Activated CD8-positive, alpha-beta memory T cell treated with anti-CD3 and anti-CD28 coated beads, Interleukin-2, amount 50 U/mL, for 4 hours (primary cell): ENCODE measurements at places on chromosomes 11 and 22.

DNA sequence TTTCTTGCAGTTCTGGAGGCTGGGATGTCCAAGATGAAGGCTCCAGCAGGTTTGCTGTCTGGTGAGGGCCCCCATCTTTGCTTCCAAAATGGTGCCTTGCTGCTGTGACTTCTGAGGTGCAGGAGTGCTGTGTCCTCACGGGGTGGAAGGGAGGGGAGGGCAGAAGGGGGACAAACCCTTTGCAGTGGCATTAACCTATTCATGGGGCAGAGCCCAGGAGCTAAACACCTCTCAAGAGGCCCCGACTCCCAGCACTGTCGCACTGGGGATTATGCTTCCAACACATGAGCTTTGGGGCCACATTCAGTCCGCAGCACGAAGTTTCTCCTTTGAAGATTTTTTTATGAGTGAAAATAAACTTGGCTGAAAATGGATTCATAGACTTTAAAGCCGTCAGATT lies 25.5 kb upstream of the OSBPL5 start:
- DNase-seq: no peak

DNA sequence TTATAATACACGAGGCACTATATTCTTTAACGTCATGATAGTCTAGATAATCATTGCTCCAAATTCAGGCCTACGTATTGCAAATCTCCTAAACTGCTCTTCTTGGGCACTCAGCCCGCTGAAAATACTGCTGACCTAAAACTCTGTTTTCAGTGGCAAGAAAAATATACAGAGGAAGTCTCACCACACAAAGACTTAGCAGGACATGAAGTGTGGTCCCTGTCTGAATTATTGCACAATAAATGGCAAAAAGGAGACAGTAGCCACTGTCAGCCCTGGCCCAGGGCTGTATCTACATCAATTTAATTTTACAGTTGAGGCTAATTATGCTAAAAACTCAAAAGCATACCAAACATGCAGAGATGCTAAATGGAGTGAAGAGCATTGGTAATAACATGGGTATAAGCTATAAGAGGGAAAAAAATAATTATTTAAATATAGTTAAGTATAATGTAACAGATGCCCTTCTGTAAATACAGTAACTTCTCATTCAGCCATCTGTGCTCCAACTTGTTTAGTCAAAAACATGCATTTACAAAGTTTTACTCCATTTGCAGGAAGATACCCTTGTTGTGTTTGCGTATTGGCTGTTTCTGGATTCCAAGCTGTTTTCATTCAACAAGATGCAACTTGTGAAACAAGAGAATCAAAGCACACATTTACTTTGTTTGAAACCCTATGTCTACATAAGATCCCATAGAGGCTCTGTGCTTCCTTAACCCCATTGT lies 800.0 kb upstream of the LUZP2 start:
- DNase-seq: no peak

- no peak for DNase-seq
Measured at GRCh38 chr11:119617340-119617713, 111.7 kb downstream of the NECTIN1 start.

GRCh38 chr22:20885017-20885556 lies 26.3 kb downstream of the SNAP29 start:
- DNase-seq: no peak

GRCh38 chr11:102620818-102621561 lies 4.1 kb downstream of the MMP20 start:
- DNase-seq: no peak

DNA sequence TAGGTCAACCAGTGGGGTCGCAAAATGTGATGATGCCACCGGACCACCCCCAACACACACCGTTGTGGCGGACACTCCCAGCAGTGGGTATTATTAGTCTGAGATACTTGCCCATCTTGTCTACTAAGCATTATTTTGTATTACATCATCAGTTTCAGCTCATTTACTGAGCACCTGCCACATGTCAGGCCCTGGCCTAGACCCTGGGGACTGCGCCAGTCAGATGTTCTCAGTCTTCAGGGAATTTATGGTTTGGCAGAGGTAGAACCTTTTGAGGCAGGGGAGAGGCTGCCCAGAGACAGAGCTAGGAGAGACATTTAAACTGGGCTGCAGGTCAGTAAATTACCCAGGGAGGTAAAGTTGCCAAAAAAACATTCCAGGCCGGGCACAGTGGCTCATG lies 43.1 kb upstream of the GCAT start:
- no peak for DNase-seq

- no peak for DNase-seq
Measured at GRCh38 chr11:125953401-125953935, 7.6 kb downstream of the VSIG10L2 start.

DNA sequence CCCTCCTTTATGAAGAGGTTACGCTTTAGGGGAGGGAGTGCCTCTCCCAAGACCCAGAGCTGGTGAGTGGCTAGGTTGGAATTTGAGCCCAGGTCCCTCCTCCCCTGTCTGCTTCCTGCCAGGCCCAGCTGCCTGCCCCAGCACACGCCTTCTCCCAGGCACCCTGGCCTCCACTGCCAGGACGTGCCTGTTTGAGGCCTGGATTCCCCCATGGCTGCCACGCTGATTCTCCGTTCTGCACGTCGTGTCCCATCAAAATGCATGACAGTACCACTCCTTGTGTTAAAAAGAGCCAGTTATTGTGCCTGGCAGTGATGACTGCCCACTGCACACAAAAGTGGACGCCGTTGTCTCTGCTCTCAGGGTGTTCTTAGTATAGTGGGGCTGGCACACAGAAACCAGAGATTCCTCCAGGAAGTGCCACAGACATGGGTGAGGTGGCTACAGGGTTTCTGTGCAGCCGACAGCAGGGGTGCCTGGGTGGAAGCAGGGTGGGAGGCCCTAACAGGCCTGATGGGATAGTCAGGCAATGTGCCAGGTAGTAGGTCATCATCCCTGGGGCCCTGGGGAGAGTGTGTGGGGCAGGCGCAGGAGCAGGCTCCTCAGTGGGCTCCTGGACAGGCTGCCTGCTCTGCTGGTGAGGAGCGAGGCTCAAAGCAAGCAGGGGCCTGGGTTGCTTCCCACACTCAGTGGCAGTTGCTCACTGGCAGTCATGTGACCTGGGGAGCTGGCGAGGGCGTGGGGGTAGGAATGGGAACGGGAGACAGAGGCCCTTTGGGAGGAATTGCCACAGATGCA lies 24.2 kb downstream of the MED15 start:
- DNase-seq: no peak
